ENCODE measurements at places on chromosomes 3 and 15. TPM values are rescaled to one million over a fixed set of nuclear protein-coding genes. Genes with fewer than 3 reads are reported as not detected.
A peak's percentile ranks its signal among the peaks of the same experiment; 100 is the strongest.

Gene CFAP20DC
- 5.4 TPM for polyA plus RNA-seq

Gene CLSTN2
- 2.0 TPM for polyA plus RNA-seq

Gene IGSF10
- polyA plus RNA-seq: 3.5 TPM

DNA sequence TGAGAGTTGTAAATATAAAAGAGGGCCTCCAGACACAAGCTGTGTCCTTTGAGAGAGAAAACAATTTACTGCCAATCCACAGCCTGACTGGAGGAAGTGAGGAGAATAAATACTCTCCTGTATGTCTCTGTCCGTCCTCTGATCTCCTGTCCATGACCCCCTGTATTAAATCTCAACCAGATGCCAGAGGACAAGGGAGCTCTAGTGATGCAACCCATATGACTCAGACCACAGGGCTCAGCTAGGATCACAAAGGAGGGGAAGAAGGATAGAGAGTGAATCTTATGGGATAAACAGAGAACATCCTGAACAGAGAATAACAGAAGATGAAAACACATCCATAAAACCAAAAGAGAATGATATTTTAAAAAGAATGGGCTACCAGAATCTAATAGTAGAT is 482.6 kb downstream of the PLOD2 start:
- no peak for DNase-seq

DNA sequence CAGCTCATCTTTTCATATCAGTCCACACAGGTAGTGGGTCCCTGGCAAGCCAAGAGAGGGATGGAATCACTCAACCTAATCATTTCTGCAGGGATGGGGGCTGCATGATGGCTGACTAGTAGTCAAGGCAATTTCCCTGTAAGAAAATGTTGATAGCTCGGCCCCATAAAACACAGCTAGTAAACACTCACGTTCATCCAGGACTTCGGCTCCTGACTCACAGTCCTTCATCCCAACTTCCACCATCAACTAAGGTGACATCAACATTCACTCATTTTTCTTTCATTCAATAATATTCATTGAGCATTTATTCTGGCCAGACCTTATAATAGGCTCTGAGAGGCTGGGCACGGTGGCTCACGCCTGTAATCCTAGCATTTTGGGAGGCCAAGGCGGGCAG is 4.4 kb upstream of the ACAP2 start:
- DNase-seq: no peak

DNA sequence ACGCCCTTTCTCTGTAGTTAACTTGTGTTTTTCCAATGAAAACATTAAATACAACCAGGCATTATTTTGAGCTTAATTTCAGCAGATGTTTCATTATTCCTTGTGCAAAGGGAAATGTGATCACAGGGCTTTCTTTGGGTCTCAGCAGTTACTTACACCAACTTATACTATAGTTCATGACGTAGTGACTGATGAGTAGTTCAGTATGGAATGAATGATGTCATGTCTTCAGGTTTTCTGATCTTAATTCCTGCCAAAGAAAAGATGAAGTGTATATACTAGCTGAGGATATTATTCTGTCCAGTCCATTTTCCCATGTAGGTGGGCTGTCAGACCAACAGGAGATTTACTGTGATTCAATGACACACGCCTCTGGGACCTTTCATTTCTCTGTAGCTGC is 61.3 kb downstream of the MYRIP start:
- no peak for DNase-seq

- no peak for DNase-seq
Observed at GRCh38 chr3:35633332-35634124, 5.8 kb upstream of the ARPP21 start.

DNA sequence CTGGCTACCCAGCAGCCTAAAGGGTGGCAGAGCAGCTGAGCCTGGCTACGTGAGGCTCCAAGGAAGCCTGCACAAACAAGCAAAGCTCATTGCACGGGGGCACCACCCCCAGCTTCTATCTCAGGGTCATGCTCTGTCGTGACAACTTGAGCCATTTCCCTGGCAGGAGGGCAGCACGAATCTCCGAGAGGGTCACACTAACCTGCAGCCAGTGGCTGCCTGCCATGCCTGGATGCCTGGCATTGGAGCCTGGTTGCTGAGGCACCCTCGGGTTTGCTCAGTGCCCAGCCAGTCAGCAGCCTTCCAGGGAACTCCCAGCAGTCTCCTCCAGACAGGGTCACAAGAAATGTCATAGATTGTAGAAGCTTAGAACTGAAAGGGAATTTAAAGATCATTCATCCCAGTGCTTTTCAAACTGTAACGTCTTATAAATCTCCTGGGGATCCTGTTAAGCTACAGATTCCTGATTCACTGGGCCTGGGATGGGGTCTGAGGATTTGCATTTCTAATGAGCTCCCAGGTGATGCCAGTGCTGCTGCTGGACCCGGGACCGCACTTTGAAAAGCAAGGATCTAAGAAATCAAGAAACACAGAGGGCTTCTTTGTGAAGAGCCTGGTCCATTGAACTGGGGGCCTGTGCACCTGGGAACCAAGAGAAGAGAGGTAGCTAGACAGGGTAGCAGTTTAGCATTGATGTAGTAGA is 48.4 kb downstream of the TMEM266 start:
- DNase-seq: no peak

GRCh38 chr3:25513642-25514266 is 85.7 kb downstream of the RARB start:
- DNase-seq: no peak

- DNase-seq: no peak
Observed at GRCh38 chr3:62370112-62370857, 3.1 kb downstream of the FEZF2 start.

DNA sequence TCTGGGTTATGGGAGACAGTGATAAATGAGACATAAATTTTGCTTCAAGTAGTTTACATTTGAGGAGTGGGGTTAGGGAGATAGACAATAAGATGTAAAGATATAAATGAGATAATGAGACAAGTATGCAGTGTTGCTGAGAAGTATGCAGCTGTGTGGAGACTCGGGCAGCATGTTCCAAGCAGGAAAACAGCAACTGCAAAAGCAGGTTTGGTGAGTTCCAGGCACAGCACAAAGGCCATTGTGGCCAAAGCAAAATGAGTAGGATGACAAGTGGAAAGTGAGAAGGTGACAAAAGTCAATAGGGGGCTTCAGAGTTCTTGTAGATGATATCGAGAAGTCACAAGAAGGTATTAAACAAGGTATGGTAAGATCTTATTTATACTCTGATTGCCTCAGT is 259.1 kb upstream of the PEX5L start:
- no peak for DNase-seq

- no peak for DNase-seq
Observed at GRCh38 chr3:49020330-49021212, 1.4 kb upstream of the NDUFAF3 start.

DNA sequence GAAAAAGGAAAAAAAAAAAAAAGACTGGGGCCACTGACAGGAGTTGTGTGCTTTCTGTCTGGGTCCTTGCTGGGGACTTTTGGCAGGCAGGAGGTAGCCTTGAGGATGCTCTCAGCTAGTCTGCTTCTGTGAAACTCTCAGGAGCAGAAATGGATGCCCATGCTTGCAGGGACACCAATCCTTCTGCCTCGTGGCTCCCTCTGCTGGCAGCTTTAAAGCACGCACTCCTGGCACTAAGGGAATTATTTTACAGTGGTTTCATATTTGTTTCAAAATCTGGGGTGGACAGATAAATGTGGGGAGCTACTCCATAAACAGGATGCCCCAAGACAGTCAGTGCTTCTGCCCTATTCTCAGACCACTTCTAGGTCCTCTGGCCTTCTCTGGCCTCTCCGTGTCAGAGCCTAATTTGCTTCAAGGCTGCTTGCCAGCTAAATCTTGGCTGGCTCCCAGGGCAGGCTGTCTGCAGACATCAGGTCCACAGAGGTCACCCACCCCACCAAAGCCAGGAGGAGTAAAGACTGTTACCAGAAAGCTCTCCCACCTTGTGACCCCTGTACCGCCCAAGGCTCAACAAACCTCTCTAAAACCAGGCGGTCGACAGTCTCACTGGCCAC is 17.1 kb downstream of the TRAIP start:
- peak; percentile 78 for DNase-seq

DNA sequence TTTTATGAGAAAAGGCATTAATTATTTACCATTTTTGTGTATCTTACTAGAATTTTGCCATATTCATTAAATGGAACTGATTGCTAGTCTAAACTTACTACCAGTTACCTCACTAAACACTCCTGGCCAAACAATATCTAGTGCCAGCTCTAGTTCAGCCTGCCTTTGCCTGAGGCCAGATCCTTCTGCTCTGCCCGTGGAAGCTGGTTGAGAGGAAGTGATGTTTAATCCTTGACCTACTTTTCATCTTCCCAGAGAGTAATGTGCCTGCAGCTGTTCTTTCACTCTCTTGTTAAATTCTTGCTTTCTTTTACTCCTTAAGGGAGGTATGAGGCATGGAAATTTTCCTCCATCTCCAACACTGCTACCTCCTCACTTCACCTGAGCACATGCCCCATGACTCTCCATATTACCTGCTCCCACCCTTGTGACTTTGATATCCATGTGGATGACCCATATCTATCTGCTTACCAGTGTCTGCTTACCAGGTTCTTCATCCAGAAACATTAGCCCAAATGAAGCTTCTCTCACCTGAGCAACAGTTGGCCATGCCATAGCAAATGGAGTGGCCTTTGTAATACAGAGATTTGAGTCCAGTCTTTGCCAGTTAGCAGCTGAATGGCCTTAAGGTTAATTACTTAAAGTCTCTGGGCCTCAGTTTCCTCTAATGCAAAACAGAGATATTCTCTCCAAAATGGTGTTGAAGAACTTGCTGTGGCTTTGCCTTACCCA is 53.4 kb downstream of the UBE2E1 start:
- no peak for DNase-seq

DNA sequence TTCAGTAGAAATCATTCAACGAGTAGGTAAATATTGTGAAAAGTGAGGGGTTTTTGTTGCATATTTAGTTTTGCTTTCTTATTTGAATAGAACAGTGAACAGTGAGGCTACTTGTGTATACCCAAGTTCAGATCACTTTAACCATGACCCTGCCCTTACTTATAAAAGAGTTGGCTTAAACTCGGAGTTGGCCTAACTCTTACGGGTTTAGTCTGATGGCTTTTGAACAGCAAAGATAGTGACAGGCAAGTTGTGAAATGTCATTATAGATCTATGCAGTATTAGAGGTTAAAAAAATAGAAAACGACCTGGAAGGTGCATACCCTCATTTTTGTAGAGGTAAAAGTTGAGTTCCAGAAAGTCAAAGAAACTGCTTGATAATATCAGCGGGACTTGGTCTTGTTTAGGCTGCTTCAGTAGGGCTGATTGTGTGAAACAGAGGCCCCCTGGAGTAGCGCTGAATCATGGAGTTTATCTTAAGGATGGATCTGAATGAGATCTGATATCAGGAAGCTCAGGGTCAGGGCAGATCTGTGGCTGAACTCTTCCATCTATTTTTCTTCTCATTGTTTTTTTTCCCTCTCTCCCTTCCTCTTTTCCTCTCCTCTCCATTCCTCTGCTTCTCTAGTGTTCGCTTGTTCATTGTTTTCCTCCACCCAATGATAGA is 359.8 kb downstream of the LPP start:
- no peak for DNase-seq

DNA sequence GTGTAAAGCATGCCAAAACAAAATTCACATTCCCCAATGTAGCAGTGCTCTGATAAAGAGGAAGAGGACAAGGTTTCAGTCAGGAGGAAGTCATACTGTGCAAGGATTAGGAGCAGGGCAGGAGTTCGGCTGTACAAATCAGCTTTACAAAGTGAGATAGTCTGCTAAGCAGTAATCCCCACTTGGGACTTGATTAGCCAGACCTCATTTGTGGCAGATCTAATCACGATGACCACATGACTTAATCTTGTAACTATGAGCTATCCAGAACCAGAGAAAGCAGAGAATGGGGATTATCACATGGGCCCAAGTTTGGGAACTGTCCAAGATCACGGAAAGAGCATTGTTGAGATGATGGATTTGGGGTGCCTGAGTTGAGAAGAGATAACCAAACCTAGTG is 7.8 kb downstream of the DCBLD2 start:
- DNase-seq: no peak

DNA sequence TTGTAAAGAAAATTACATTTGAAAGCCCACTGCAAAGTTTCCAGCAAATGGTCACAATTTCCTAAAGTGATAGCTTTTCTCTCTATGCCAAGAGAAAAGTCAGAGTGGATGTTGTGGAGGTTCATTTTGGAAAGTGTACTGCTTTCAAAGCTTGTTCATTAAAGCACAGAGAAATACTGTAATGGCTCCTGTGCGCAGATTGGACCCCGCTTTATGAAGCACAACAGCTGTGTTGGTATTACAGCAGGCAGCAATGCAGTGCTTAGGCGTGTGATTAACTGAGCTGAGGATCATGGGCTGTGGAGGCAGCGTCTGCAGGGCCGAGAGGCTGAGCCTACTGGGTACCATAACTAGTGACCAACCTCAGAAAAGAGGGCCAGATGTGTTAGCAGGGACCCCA is 478.4 kb upstream of the CFAP20DC start:
- DNase-seq: no peak

Data from left kidney (tissue), 8 donors.